Astrocyte (in vitro differentiated cells and primary cell): ENCODE measurements at places on chromosomes 16 and 17. TPM values are rescaled to one million over a fixed set of nuclear protein-coding genes. Genes with fewer than 3 reads are reported as not detected.

DNA sequence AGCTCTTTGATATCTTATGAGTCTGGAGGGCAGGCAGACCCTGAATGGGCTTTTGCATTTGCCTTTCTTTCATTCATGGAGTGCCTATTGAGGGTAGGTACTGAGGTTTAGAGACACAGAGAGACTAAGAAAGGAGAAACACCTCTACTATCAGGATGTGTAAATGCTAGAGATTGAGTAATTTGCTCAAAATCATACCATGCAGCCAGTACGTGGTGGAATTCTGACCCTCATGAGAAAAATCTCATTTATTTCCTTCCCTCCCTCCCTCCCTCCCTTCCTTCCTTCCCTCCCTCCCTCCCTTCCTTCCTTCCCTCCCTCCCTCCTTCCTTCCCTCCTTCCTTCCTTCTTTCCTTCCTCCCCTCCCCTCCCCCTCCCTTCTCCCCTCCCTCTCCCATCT is 18.4 kb upstream of the NFATC3 start:
- DNase-seq, result no peak

DNA sequence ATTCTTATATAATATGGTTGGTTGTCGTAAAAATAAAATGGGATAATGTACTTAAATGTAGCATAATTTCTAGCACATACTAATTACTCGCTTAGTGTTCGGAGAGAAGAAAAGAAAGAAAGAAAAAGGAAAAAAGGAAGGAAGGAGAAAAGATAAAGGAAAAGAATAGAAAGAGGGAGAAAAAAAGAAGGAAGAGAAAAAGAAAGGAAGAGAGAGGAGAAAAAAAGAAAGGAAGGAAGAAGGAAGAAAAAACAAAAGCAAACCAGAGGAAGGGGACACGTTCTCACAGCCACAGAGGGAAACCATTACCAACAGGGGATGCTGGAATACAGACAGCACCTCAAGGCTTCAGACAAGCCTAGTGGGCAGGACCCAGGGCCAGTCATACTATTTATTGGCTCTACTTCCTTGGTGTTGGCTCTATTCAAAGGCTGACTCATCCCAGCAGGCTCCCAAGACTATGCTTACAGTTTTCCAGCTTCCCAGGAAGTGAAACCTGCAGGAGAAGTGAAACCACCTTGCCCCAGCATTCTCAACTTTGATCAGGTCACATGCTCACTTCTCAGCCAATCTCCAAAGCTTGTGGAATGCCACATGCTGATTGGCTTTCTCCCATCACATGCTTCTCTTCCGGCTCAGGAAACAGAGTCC is 273.5 kb upstream of the IRX5 start:
- DNase-seq, result peak; percentile 69

DNA sequence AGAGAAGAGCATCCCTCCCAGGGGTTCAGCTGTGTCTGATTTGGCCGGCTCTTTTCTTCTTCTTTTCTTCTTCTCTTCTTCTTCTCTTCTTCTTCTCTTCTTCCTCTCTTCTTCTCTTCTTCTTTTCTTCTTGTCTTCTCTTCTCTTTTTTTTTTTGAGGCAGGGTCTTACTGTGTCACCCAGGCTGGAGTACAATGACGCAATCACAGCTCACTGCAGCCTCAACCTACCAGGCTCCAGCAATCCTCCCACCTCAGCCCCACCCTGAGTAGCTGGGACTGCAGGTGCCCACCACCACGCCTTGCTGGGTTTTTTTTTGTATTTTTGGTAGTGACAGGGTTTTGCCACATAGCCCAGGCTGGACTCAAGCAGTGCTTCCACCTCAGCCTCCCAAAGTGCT is 266.0 kb downstream of the SNX29 start:
- no peak for DNase-seq

DNA sequence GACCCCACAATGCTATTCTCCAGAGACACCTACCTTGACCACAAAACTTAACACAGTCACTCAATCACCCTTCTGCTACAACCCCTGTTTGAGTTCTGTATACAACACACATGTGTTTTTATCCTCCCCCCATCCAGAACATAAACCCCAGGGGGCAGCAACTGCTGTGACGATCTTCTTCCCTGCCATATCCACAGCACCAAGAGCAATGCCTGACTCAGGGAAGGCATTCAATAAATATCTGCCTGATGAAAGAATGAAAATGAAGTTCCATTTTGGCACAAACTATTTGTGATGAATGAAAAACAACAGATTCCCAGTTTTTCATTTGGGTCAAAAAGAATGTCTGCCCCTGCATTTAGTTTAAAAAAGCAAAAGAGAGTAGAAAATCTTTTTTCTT is 27.0 kb downstream of the ASIC2 start:
- peak; percentile 68 for DNase-seq

DNA sequence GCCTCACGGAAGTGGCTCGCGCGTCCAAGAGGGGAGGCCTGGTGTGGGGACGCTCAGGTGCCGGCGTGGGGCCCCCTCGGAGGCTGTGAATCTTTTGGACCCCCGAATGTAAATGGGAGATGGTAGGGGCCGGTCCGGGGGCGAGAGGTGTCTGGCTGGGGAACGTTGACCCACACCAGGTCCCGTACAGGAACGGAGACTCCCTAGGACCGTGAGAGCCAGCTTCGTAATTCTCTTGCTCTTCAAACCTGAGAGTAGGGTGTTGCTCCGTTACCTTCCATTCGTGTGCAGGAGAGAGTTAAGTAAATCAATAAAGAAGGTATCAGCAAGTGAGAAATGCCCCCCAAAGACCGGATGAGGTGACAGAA is 481 bp downstream of the LYRM1 start:
- no peak for DNase-seq

OR3A2 gene
- not detected in 2 replicates for total RNA-seq

DNA sequence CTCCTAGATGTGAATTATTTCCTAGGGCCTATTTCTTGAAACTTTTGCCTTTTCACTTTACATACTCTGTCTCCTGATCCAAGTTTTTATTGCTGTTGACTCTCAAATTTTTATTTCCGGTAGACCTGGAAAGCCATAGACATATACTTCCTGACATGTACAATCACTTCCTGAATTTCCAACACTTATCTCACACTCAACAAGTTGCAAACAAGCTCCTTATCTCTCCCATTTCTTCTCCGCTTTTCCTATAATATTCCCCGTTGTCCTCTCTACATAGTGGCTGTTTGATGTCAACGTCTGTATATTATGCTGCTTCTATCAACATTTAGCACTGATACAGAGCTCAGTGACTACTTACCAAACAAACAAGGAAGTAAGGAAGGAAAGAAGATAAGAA is 59.3 kb downstream of the IKZF3 start:
- no peak for DNase-seq

DNA sequence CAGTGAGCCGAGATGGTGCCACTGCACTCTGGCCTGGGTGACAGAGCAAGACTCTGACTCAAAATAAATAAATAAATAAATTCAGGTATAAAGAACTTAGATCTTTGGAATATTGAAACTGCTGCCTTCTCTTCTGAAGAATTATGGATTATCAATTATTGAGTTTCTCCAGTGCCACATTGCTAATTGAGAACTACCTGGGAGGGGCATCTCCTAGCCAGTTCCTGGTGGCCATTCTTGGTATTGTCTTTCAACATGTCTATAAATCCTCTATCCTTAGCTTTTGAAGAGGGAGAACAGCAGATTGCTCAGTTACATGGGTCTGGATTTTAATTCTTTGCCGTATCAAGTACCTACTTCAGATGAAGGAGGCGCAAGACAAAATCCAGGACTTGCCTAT is 29.2 kb downstream of the CALCOCO2 start:
- no peak for DNase-seq

ITGAL gene
- 0.23 TPM in 1 of 2 replicates, not detected in the other for total RNA-seq

RAB40C gene
- 12.6 and 13.0 TPM in 2 replicates for total RNA-seq

GRCh38 chr16:69855592-69855991 is 93.5 kb downstream of the WWP2 start:
- DNase-seq, result no peak

- no peak for DNase-seq
Measured at GRCh38 chr16:52597073-52597771, 50.3 kb upstream of the TOX3 start.

USH1G gene
- 0.14 TPM in 1 of 2 replicates, not detected in the other for total RNA-seq

FOXJ1 gene
- total RNA-seq, result 0.31 and 0.48 TPM in 2 replicates

GPR142 gene
- total RNA-seq, result not detected in 2 replicates

APRT gene
- total RNA-seq, result 132 and 143 TPM in 2 replicates

GRCh38 chr17:32584792-32585191 is 98.0 kb downstream of the CDK5R1 start:
- no peak for DNase-seq

DNA sequence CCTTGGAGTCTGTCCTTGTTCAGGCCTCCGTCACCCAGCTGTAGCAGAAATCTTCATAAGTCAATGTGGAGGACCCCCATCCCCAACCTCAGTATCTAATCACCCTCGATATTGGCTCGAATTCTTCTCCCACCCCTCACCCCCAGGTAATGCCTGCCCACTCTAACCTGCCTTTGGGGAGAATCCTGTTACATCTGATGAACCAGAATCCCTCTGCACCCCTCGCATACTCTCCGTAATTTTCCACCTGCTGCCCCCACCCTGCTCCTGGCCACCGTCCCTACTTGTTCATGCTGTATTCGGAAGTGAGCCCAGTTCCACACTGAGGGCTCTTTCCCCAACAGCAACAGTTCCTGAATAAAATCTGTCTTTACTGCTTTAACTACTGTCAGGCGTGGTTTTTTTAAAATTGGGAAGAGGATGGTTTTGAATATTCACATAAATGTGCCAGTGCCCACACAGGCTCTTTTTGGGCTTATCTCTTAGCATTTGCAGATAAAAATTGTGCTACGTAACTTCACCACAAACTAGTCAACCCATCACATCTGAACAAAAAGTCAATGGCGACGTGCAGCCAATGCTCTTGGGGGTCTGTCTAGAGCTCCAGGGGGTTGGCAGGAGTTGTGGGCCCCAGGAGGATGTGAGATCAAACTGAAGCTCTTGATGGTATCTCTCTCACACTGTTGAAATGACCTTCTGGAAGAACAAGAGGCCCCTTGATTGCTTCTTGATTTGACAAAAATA is 73.7 kb downstream of the NETO2 start:
- no peak for DNase-seq

DNA sequence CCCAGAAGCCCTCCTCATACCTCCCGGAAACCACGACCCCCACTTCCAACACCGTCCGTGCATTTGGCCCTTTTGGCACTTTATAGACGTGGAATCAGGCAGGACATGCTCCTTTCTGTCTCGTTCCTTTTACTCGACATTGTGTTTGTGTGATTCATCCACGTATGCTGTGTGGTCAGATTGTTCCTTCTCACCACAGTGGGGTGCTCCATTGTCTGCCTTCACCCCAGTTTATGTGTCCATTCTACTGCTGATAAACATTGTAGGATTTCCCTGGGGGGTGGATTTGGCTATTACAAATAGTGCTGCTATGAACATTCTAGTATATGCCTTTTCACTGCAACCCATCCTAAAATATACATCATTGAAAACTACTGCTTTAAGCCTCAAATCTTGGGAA is 28.9 kb upstream of the RPH3AL start:
- DNase-seq, result no peak

DNA sequence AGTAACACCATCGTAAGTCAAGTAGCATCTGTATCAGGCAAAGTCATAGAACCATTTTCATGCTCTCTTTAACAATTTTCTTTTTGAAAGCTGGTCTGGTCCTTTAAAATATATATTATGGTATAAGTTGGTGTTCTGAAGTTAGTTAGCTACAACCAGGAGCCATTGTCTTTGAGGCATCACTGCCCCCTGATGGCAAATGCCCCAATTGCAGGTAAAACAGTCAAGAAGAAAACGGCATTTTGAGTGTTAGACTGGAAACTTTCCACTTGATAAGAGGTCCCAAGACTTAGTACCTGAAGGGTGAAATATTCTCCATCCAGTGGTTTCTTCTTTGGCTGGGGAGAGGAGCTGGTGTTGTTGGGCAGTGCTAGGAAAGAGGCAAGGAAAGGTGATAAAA is 14.1 kb downstream of the TP53 start:
- DNase-seq, result no peak

- DNase-seq, result peak; percentile 42
Measured at GRCh38 chr17:7083592-7083991, 3.5 kb upstream of the CLEC10A start.

DNA sequence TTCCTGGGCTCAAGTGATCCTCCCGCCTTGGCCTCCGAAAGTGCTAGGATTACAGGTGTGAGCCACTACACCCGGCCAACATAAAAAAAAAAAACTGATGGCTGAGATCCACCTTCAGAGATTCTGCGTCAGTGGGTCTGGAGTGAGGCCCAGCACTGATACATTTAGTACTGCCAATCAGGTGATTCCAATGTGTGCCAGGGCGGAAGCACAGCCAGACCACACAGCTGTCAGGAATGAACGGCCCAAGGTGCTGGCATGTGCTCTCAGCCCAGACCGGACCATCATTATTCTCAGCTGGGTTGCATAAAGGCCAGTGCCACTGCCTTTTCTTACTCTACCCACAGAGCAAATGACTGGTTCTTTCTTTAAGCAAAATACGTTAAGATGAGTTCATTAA is 1.2 kb upstream of the BCO1 start:
- DNase-seq, result peak; percentile 83

DNA sequence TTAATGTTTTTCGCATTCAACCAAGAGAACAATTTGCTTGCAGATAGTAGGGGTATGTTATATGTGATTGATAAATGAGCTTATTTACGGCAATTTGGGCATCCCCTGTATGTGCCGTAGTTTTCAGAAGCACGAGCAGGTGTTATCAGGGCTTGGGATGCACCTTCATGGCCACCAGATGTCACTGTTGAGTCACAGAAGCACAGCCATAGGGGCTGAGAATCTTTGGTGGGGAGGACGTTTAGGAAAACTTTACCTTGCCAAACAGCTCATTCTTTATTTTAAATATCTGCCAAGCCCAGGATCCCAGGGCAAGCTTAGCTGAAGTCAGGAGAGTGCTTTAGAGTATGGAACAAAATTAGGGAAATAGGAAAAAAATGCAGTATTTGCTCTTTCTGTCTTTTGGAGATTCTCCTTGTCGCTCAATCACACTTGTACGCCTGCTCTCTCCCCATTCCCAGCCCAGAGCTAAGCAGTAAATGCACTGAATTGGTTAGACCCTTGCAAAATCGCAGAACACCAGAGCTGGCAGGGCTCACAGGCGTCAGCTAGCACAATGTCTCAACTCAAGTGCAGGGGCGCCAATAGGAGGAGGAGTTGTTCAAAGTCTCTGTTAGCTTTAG is 93.6 kb upstream of the MPHOSPH6 start:
- DNase-seq, result peak; percentile 20

DNA sequence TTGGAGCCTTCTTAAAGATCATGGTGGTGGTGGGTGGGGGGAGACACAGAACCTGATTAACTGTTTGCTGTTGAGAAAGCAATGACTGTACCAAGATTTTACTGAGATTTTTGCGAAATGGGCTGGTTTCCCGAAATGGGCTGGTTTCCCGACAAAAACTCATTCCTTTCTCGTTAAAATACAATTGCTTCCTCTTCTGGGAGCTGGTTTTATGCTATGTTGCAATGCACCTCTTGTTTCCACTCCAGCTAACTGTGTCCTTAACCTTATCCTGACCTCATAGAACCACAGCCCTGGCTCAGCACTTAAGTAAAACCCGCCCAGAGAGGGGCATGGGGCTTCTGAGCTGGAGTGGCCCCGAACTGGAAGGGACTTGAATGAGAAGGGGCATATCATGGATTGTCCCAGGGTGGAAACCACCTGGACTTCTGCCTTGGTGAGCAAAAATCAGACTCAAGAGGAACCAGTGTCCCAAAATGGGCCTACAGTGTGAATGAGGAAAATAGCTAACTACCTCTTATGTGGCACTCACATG is 20.9 kb downstream of the FAM20A start:
- DNase-seq, result peak; percentile 40
